ENCODE measurements at places on chromosomes 5 and 9.

GRCh38 chr5:39657943-39658342, 233.2 kb upstream of the DAB2 start:
- no peak for DNase-seq

DNA sequence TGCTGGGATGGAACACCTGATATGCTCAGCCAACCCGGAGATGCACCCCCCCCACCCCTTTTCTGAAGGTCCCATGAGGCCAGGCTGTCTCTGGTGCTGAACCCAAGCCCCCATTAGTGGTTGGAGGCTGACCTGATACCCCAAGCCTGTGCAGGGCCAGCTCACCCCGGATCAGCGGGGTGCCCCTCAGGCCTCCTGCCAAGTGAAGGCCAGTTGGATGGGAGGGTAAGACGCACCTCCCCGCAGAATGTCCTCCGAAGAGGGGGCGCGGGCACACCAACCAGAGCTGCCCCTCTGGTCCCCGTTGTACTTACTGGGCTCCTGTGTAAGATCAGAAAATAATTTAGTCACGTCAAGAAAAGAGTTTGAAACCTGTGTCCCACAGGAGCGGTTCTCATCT, 76.8 kb upstream of the OTULINL start:
- DNase-seq: no peak

DNA sequence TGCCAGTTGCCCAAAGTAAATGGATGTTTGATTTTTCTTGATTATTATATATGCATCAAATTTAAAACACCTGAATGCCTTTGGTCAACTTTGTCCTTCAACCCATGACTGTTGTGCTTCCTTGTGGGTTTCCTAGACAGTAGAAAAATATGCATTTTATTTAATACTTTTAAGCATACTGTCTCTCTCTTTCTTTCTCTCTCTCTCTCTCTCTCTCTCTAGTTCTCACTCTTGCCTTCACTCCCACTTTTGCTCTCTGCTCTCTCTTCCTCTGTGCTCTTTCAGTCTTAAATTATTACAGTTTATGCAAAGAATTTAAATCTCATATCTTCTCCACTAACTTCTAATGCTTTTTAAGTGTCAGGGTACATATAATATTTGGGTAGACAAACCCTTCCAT, 173.0 kb downstream of the PARP8 start:
- DNase-seq: no peak

- DNase-seq: no peak
These were observed 373.4 kb upstream of the ACO1 start for GRCh38 chr9:32011049-32011448.

- DNase-seq: no peak
These were observed 45.6 kb downstream of the DAPK1 start for GRCh38 chr9:87543251-87543650.

DNA sequence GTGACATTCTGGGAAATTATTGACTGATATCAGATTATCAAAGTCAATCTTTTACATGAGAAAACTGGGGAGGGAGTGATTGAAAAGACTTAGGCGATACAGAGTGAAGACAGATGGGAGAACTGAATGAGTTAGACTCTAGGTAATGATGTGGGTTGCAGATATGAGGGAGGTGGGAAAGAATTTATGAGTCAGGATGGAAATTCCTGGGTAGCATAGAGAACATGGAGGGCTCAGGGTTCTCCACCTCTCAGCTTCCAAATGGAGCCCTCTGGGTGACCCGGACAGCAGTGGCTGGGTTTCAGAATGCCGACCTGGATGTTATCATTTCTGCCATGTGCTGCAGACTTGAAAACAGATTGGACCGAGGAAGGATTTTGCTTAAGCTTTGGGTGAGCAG, 75.4 kb upstream of the SHB start:
- DNase-seq: no peak

- no peak for DNase-seq
These were observed 11.7 kb upstream of the QRFP start for GRCh38 chr9:130908146-130908877.

DNA sequence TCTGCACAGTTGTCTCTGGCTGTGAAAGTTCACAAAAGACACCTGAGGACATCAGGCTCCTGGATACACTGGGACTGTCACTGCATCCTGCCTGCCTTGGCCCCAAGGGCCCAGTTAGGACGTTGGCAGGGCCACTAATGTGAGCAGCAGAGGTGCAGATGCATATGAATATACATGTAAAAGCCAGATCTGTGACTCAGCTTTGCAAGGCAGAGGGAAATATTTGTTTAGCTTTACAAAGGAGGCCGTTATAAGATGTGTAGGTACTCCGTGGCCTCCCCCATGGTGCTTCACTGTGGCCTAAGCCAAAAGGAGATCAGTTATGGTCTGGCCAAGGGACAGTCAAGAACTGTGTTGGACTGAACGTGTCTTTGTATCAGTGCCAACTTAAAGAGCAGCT, 4.1 kb upstream of the C1QTNF3 start:
- DNase-seq: no peak

DNA sequence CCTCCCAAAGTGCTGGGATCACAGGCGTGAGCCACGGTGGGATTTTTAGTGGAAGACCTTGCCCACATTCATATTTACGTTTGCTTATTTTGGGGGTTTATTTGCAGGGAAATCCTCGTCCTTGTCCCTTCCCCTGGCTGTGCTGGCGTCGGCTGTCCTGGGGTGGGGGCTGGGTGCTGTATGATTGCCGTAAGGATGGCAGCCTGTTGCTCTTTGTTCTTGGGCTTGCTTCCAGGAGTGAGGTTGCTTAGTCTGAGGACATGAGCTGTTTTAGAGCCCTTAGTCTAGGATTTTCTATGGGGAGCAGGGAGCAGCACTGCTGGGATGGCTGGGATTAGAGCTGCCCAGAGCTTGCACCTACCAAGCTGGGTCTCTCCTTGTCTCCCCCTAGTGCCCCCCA, 85.8 kb upstream of the ASS1 start:
- no peak for DNase-seq

DNA sequence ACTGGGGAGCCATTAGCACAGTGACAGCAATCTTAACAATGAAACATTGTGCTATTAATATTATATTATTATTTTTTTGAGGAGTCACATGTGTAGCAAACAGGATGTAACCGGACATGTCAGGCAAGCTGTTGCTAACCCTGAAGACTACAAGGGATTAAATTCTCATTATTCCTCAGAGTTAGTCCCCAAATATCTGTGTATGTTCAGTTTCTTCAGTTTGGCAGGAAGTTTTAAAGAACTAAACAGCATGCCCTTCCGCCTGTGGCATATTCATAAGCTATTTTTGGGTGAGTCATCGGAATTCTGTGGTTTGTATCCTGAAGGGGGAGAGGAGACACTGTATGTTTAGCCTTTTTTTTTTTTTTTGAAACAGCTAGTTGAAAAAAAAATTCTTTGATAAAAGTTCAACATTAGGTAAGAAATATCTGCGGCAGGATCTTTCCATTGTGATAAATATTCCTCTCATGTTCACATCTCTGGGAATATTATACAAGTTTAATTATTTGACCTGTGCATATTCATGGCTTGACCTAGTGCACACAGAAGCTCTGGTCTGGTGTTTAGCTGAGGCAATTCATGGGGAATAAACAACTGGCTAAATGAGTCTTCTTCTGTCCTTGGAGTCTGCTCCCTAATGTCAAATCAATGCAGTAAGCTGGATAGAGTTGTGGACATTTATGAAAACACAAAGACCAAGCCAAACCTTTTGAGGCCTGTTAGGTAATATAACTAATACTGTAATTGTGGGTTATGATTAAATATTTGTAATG, 202.7 kb upstream of the CDKN2B start:
- no peak for DNase-seq

DNA sequence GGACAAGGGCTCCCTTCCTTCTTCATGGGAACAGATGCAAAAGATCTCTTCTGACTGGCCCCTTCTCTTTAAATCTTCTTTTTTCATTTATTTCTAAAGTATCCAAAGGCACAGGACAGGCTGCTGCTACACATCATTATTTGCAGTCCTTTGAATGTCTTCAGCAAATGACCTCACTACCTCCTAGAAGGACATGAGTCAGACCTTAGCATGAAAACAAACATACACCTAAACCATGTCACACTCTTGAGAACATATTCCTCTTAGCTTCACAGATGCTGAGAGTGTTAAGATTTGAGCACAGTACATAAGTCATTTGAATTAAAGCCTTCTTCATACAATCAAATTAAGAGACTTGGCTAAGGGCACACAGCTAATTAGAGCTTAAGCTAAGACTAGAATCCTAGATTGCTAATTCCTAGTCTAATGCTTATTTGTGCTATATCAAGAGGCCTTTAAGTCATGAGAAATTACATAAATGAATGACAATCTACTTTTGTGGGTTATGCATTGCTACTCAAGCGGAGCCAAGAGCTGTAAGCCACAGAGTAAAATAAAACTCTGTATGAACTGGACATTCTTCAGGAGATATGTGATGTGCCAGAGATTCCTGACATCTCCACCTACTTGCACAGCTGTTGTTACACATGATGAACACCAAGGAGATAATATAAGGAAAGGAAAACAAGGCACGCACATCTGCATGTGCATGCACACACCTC, 109.1 kb upstream of the PTGER4 start:
- DNase-seq: no peak

GRCh38 chr9:112020680-112021596, 124.3 kb downstream of the UGCG start:
- no peak for DNase-seq

GRCh38 chr9:111980398-111980797, 83.8 kb downstream of the UGCG start:
- no peak for DNase-seq

- DNase-seq: no peak
These were observed 745.2 kb upstream of the WWC1 start for GRCh38 chr5:167546270-167546669.

GRCh38 chr9:84722388-84722989, 53.0 kb downstream of the NTRK2 start:
- no peak for DNase-seq

DNA sequence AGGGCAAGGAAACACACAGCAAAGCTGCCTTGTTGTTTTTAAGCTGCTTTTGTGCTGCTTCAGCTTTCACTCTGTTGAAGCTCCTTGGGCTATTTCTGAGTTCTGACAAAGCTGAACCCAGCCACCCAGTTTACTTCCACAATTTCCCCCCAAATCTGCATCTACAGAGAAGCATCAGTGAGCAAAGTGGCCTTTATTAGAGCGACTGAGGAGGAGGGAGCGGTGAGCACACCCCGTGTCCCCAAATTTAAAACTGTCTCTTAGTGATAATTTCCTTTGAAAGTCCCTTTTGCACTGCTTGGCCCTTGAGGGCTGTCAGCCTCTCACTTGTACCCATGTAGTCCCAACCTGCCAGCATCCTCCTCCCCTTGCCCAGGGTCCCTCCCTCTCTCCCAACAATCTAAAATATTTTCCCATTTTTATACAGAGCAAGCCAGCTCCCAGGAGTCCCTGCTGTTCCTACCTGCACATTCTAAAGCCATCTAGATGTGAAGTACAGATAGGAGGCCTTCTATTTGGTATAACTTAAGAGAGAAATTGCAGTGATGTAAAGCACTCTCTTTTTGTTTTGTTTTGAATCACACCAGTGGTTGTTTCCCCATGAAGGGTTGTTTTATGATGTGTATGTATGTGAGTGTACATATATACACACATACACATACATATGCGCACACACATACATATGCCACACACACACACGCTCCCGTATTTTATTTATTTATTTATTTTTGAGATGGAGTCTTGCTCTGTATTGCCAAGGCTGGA, 313.5 kb downstream of the TLE4 start:
- DNase-seq: no peak

DNA sequence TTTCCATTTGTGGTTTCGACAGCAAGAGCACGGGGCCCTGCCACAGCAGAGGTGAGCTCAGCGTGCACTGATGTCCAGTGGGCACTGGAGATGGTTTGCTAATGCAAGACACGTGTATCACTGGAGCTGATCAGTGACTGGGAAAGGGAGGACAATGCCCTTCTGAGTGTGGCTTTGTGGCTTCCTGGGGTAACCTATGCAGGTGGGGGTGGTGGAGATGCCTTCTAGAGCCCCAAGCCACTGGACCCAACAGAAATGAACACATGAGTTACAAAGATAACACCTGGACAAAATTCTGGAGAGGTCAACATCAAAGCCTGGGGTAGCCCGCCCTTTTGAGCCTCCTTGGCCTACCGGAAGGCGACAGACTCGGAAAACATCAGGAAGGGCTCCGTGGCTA, 261.3 kb downstream of the CRB2 start:
- DNase-seq: no peak

DNA sequence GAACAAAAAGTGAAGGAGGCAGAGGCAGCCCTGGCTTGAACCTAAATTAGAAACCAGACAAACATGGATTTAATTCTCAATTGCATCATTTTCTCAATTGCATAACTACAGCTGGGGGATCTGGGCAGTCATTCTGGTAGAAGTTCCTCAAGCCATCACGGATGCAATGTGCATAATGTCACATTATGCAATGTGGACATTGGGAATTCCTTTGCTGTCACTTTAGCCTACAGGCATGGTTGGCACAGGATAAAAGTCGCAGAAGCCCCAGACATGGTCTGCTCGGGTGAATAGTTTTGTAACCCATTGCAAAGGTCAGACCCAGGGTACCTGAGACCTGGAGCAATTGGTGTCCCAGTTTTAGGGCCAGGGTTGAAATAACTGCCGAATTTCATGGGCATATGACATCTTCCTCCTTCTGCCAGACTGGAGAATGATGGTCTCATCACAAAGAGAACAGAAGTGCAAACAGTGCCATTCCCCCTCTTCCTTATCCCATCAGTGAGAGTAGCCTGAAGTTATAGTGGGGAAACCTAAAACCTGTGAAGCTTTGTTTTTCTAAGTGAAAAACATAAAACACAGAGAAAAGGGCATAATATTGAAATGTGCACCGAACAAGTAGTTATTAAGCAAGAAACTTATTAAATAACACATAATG, 290.8 kb downstream of the MSX2 start:
- no peak for DNase-seq

DNA sequence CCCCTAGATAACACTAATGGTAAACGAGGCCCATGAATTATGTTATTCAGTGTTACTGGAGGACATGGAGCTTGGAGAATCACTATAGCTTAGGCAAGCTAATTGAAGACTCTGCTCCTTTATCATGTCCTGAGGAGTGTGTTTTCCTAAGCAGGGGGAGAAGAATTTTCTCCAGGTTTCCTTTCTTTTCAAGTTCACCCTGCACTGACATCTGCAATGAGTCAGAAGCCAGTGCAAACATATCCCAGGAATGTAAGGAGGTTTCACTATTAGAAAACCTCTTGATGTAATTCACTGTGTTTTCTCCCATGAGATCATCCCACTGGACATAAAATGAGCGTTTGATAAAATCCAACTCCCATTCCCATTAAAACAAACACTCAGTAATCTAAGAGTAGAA, 75.6 kb downstream of the DMRT2 start:
- DNase-seq: no peak

DNA sequence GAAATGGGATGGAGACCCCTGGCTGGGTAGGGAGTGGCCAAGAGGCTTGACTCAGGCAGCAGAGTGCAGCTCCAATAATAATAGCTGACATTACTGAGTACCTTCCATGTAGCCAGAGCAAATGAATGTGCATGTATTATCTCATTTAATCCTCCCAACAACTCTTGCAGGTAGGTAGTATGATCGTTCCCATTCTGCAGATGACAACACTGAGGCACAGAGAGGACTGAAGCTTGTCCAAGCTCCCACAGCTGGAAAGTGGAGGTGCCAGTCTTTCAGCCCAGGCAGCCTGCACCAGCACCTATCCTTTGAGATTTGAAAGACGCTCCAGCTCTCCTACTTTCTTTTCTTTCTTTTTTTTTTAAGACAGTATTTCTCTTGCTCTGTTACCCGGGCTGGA, 87.6 kb downstream of the PCDH1 start:
- no peak for DNase-seq
